ENCODE measurements at places on chromosomes 1 and 21. TPM values are rescaled to one million over a fixed set of nuclear protein-coding genes. Genes with fewer than 3 reads are reported as not detected.

DNA sequence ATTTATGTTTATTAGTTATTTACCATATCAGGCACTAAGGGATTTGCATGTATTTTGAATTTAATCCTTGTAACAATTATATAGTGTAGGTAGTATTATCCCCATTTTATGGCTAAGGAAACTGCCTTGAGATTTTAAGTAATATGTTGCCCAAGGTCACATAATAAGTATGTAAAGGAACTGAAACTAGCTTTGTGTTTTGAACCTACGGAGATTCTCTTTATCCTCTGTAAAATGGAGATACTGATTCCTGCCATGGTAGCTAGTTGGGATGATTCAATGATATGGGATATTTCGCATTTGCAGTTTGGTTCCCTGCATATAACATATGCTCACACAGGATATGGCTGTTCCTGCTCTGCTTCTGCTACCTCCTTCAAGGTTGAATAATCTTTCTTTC is 144.3 kb downstream of the ST6GALNAC3 start:
- H3K36me3 ChIP-seq = no peaks in the 10 kb centered on the region
- DNase-seq = no peak
- no peak overlapping the region for H3K4me3 ChIP-seq
- no peaks in the 10 kb centered on the region for H3K27me3 ChIP-seq
- no peaks in the 10 kb centered on the region for H3K4me1 ChIP-seq
- H3K27ac ChIP-seq = no peak overlapping the region

- H3K36me3 ChIP-seq = no peaks in the 10 kb centered on the region
- DNase-seq = no peak
- H3K27me3 ChIP-seq = no peaks in the 10 kb centered on the region
- H3K4me1 ChIP-seq = no peaks in the 10 kb centered on the region
Measured at GRCh38 chr1:146029117-146029516, 7.6 kb upstream of the HJV start.

The SLFNL1 gene
- 3.0 TPM for total RNA-seq

GRCh38 chr21:32786826-32787225 is 15.3 kb upstream of the PAXBP1 start:
- no peaks in the 10 kb centered on the region for H3K27me3 ChIP-seq
- no peak for DNase-seq
- no peak overlapping the region for H3K4me3 ChIP-seq
- H3K27ac ChIP-seq = no peak overlapping the region
- no peaks in the 10 kb centered on the region for H3K4me1 ChIP-seq

GRCh38 chr1:212518188-212519054 is 85.7 kb downstream of the NENF start:
- no peaks in the 10 kb centered on the region for H3K36me3 ChIP-seq
- no peak overlapping the region for H3K4me3 ChIP-seq
- peak; percentile 79 for DNase-seq
- H3K4me1 ChIP-seq = no peaks in the 10 kb centered on the region
- H3K27me3 ChIP-seq = peaks cover 15% of the 10 kb centered on the region
- H3K27ac ChIP-seq = no peak overlapping the region

The OR2T3 gene
- not detected for total RNA-seq

- no peaks in the 10 kb centered on the region for H3K36me3 ChIP-seq
- H3K27me3 ChIP-seq = no peaks in the 10 kb centered on the region
- peak overlapping the region; percentile 71 for H3K27ac ChIP-seq
Measured at GRCh38 chr1:231642618-231643017, 16.0 kb downstream of the DISC1 start.

DNA sequence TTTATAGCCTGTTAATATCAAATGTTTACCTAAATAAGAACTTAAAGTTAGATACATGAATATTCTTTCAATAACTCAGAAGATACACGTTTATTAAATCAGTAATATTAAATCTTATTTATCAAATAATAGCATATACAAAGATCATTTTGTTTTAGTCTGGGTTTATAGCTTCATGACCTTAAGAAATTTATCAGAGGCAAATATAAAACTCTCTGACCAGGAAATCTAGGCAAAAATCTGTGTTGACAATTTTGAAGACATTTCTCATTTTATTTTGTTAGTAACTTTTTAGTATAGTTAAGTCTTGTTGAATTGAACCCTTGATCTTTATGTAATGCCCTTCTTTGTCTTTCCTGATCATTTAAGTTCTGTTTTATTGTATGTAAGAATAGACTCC is 46.4 kb downstream of the PRKACB start:
- H3K36me3 ChIP-seq = no peaks in the 10 kb centered on the region
- DNase-seq = no peak
- H3K4me1 ChIP-seq = no peaks in the 10 kb centered on the region
- H3K27me3 ChIP-seq = no peaks in the 10 kb centered on the region

DNA sequence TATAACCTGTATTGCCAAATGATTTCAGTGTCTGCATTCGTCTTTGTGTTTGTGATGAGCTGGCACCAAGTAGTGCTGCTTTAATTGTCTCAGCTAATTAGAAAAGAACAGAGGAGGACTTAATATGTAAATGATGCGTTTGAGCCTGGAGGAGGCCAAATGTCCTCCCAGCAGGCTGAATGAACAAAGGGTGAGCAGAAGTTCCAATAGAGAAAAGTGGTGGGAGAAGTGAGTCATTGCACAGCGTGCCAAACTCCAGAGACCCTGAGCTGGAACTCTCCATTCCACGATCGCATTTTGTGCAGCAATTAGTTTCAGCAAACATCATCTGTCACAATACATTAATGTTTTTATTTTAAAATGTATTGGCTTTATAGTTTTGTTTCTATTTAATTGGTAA is 17.9 kb downstream of the ETV3L start:
- no peak overlapping the region for H3K4me3 ChIP-seq
- DNase-seq = no peak
- H3K4me1 ChIP-seq = no peaks in the 10 kb centered on the region
- no peaks in the 10 kb centered on the region for H3K27me3 ChIP-seq
- H3K27ac ChIP-seq = no peak overlapping the region

- H3K27ac ChIP-seq = peak overlapping the region; percentile 11
- peaks cover 46% of the 10 kb centered on the region for H3K4me1 ChIP-seq
- peak; percentile 99 for DNase-seq
- H3K27me3 ChIP-seq = no peaks in the 10 kb centered on the region
Measured at GRCh38 chr1:84847253-84848250, 45.5 kb downstream of the LPAR3 start.

The UTS2 gene
- total RNA-seq = not detected

The KCNE1 gene
- 2.3 TPM for total RNA-seq

DNA sequence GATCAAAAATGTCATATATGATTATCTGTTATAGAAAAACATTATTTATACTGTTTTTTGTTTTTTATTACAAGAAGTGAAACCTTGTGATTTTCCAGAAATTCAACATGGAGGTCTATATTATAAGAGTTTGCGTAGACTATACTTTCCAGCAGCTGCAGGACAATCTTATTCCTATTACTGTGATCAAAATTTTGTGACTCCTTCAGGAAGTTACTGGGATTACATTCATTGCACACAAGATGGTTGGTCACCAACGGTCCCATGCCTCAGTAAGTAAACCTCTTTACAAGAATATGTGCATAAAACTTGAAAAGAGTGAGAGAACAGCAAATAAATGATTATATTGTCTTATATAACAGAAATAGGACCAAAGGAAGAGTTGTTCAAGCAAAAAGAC is 14.5 kb downstream of the CFHR4 start:
- H3K36me3 ChIP-seq = no peaks in the 10 kb centered on the region
- DNase-seq = no peak
- H3K27me3 ChIP-seq = no peaks in the 10 kb centered on the region

DNA sequence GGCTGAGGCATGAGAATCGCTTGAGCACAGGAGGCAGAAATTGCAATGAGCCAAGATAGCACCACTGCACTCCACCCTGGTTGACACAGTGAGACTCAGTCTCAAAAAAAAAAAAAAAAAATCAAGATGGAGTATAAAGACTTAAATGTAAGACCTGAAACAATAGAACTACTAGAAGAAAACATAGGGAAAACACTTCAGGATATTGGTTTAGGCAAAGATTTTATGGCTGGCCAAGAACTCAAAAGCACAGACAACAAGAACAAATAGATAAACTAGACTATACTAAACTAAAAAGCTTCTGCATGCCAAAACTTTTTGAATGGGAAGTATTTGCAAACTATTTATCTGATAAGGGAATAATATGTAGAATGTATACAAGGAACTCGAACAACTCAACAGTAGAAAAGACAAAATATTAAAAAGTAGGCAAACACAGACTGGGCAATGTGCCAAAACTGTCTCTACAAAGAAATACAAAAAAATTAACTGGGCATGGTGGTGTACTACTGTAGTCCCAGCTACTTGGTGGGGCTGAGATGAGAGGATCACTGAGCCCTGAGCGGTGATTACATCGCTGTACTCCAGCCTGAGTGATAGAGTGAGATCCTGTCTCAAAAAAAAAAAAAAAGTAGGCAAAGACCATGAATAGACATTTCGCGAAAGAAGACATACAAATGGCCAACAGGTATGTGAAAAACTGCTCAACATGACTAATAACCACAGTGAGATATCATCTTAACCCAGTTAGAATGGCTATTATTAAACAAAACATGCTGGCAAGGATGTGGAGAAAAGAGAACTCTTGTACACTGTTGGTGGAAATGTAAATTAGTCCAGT is 25.3 kb downstream of the DTL start:
- no peaks in the 10 kb centered on the region for H3K36me3 ChIP-seq
- H3K4me1 ChIP-seq = no peaks in the 10 kb centered on the region
- H3K27ac ChIP-seq = no peak overlapping the region
- no peak for DNase-seq
- H3K4me3 ChIP-seq = no peak overlapping the region

- no peak overlapping the region for H3K27ac ChIP-seq
- DNase-seq = no peak
- H3K27me3 ChIP-seq = no peaks in the 10 kb centered on the region
Measured at GRCh38 chr1:92070892-92071291, 4.3 kb downstream of the SETSIP start.

The TMPRSS3 gene
- total RNA-seq = 0.25 TPM

The CFHR4 gene
- total RNA-seq = not detected

DNA sequence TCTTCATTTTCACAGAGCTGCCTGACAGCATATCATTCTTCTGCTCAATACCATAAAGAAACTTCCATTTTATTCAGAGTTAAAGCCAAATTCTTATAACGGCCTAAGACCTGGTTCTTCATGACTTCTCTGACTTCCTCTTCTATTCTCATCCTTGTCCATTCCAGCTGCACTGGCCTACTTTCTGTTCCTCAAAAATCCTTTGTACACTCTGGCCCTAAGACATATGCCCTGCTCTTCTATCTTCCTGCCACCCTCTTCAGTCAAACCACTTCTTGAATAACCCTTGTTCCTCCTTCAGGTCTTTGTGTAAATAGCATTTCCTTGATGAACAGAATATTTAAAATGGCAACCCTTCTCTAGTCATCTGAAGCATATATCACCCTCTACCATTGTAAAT is 1338.7 kb upstream of the ADGRL2 start:
- H3K27ac ChIP-seq = no peak overlapping the region
- H3K4me3 ChIP-seq = no peak overlapping the region
- no peaks in the 10 kb centered on the region for H3K27me3 ChIP-seq
- DNase-seq = no peak

The LCE1B gene
- not detected for total RNA-seq

The RGL1 gene
- total RNA-seq = 20.6 TPM

DNA sequence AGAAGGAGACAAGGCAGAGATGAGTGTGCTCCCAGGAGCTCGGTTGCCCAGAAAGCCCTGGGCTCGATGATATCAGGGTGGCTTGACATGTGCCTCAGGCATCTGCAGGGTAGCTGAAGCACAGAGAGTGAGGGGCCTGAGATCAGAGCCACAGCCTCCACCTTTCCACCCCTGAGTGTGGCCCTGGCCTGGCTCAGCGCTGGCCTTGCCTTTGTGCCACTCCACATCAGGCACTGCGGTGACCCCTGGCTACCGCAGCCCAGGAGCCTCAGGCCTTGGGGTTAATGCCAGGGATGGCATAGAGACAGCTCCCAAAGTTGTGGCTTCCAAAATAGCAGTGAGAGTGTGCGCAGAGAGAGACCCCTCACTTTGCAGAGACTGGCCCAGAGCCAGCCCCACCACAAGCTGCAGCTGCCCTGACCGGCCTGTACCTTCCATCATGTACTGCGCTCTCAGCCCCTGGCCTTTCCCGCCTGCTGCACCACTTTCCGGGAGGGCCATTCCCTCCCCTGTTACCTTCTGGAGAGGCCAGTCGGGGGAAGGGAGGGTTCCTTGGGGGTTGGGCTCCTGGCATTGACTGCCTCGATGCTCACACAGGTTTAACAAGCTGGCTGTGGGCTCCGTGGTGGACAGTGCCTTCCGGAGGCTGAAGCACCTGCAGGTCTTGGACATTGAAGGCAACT is 19.5 kb downstream of the PODN start:
- no peak for DNase-seq
- H3K4me1 ChIP-seq = peaks cover 7% of the 10 kb centered on the region
- no peaks in the 10 kb centered on the region for H3K27me3 ChIP-seq
- no peaks in the 10 kb centered on the region for H3K36me3 ChIP-seq

The NBPF6 gene
- not detected for total RNA-seq

The ID3 gene
- 698 TPM for total RNA-seq

DNA sequence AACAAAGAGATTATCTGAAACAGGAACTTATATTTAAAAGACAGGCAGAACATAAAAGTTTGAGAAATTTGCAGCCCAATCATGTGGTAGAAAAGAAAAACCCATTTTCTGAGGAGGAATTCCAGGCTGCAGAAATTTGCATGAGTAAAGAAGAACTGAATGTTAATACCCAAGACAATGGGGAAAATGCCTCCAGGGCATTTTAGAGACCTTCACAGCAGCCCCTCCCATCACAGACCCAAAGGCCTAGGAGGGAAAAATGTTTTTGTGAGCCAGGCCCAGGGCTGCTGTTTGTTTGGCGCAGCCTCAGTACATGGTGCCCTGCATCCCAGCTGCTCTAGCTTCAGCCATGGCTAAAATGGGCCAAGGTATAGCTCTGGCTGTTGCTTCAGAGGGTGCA is 554.3 kb upstream of the CHRM3 start:
- no peaks in the 10 kb centered on the region for H3K27me3 ChIP-seq
- H3K4me1 ChIP-seq = no peaks in the 10 kb centered on the region
- no peaks in the 10 kb centered on the region for H3K36me3 ChIP-seq

The YARS1 gene
- 80.3 TPM for total RNA-seq

DNA sequence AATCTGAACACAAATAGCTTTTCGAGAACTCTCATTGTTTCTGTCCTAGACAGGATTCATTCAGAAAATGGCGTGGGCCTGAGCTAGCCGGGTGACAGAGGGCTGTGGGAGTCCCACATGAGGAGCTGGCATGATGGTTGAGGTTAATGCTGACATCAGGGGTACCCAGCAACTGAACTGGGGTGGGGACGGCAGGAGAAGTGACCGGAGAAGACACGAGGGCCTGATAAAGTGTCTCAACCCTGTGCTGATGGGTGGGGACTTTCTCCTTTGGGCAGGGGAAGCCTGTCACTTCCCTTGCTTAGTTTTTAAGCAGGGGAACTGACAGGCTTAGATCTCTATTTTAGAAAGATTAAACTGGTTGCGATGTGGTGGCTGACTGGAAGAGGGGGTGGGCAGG is 14.6 kb downstream of the CHIT1 start:
- H3K27me3 ChIP-seq = no peaks in the 10 kb centered on the region
- H3K27ac ChIP-seq = no peak overlapping the region
- H3K4me3 ChIP-seq = no peak overlapping the region
- no peaks in the 10 kb centered on the region for H3K4me1 ChIP-seq
- H3K36me3 ChIP-seq = no peaks in the 10 kb centered on the region
- DNase-seq = no peak

All from cardiac muscle cell (in vitro differentiated cells and primary cell).